ENCODE measurements at places on chromosomes 1 and 21. TPM values are rescaled to one million over a fixed set of nuclear protein-coding genes. Genes with fewer than 3 reads are reported as not detected.

DNA sequence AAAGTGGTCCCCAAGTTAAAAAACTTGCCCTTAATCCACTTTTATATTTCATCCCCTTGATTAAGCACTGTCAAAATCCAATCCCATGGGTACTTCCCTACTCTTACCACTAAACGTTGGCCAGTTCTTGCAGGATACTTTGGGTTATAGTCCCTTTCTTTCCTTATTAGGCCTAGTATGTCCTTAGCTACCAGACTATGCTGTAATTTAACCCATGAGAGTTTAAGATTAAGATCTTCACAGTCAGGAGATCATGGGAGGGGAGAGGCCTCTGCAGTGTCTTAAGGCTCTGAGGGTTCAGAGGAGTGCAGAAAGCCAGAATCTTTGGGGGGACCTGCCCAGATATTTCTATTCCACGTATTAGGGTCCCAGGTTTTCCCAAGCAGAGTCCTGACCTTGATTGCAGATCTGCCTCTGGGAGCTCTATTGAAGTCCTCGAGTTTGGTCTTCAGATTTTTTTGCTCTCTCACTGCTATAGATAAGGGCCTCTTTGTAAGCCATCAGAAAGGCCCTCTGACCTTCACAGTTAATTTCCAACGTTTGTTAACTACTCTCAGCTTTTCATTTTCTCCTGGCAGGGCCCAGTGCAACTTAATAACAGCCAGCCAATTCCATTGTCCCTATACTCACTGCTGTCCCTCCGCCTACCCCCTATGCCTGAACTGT, 9.0 kb upstream of the CGN start:
- DNase-seq, result no peak

- DNase-seq, result no peak
Measured at GRCh38 chr1:193402037-193402436, 215.6 kb upstream of the B3GALT2 start.

GRCh38 chr1:155307247-155307740, 1.4 kb upstream of the FDPS start:
- peak; percentile 66 for DNase-seq

Gene SPATA46
- total RNA-seq, result not detected

Gene RSRP1
- 90.4 TPM for total RNA-seq

Gene LGALS8
- 38.5 TPM for total RNA-seq

Gene MARK1
- total RNA-seq, result 9.3 TPM

Gene MFAP2
- total RNA-seq, result 31.6 TPM
